ENCODE measurements at places on chromosomes 12 and 14.

DNA sequence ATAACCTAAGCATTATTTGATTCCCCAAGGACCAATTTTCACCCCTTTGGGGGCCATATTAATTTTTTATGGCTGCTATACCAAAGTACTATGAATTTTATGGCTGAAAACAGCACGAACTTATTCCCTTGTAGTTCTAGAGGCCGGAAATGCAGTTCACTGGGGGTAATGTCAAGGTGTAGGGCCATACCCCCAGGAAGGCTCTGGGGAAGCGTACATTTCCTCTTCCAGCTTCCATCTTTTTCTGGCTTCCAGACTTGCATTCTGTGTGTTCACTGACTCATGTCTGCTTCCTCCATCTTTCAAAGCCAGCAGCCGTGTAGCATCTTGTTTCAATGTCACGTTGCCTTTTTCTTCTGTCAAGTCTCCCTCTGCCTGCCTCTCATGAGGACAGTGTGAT lies 133.5 kb downstream of the BICD1 start:
- DNase-seq = no peak

- no peak for DNase-seq
Observed at GRCh38 chr12:124474709-124475108, 92.7 kb downstream of the NCOR2 start.

GRCh38 chr12:67661311-67662021 lies 12.9 kb downstream of the DYRK2 start:
- no peak for DNase-seq

DNA sequence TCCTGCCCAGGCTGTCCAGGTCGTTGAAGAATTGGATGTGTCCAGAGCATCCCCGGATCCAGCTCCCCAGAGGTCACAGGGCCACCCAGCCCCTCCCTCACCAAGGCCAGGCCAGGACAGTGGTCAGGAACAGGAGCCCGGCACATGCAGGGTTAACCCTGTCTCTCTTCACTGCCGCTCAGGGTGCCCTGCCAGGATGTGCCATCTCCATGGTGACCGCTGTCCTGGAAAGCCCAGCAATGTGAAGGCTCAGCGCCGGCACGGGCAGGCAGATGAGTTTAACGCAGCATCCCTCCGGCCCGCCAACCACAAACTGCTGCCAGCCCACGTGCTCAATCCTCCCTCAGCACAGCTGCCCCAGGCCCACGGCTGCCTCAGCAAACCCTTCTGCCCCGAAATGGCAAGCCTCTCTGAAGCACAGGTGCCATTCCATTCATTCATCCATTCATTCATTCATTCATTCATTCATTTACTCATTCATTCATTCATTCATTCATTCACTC lies 4.4 kb downstream of the TMEM179 start:
- no peak for DNase-seq

GRCh38 chr12:24854908-24855307 lies 94.0 kb downstream of the BCAT1 start:
- DNase-seq = no peak

GRCh38 chr12:3005736-3006135 lies 46.5 kb downstream of the TEAD4 start:
- no peak for DNase-seq

DNA sequence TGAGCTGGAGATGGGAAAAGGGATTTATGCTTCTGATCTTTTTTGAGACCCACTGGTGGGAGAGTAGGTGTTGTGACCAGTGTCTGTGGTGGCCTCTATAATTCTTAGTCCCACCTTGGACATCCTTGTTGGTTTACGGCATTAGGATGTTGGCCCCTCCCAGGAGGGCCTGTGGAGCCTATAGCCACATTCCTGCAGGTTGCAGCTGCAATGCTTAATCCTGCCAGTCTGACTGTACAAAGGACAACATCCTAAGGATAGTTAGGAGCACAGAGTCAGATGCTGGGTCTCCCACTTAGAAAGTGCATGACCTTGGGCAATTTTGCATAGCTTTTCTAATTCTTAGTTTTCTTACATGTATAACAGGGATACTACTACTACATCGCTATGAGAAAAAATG lies 150.9 kb upstream of the SLC38A2 start:
- DNase-seq = no peak

- no peak for DNase-seq
Observed at GRCh38 chr14:96790706-96791105, 6.5 kb upstream of the VRK1 start.

GRCh38 chr12:7483343-7483742 lies 20.2 kb downstream of the CD163 start:
- no peak for DNase-seq

DNA sequence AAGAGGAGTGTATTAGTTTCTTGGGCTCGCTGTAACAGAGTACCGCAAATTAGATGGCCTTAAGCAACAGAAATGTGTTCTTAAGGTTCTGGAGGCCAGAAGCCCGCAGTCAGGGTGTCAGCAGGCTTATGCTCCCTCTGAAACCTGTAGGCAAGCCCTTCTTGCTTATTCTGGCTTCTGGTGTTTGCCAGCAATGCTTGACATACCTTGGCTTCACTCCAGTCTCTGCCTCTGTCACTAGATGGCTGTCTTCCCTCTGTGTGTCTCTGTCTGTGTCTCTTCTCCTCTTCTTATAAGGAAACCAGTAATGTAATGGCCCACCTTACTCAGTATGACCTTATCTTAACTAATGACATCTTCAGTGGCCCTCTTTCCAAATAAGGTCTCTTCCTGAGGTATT lies 85.1 kb downstream of the DERA start:
- DNase-seq = no peak

GRCh38 chr12:90990611-90991010 lies 14.2 kb downstream of the EPYC start:
- no peak for DNase-seq

- no peak for DNase-seq
Observed at GRCh38 chr12:30828686-30829085, 73.9 kb upstream of the CAPRIN2 start.

- DNase-seq = no peak
Observed at GRCh38 chr14:78073028-78073427, 97.1 kb upstream of the NRXN3 start.

- no peak for DNase-seq
Observed at GRCh38 chr12:124004233-124004875, 31.3 kb downstream of the ZNF664 start.

GRCh38 chr14:63672417-63673180 lies 30.9 kb upstream of the WDR89 start:
- DNase-seq = no peak

- no peak for DNase-seq
Observed at GRCh38 chr14:69682621-69683263, 71.3 kb downstream of the SUSD6 start.

DNA sequence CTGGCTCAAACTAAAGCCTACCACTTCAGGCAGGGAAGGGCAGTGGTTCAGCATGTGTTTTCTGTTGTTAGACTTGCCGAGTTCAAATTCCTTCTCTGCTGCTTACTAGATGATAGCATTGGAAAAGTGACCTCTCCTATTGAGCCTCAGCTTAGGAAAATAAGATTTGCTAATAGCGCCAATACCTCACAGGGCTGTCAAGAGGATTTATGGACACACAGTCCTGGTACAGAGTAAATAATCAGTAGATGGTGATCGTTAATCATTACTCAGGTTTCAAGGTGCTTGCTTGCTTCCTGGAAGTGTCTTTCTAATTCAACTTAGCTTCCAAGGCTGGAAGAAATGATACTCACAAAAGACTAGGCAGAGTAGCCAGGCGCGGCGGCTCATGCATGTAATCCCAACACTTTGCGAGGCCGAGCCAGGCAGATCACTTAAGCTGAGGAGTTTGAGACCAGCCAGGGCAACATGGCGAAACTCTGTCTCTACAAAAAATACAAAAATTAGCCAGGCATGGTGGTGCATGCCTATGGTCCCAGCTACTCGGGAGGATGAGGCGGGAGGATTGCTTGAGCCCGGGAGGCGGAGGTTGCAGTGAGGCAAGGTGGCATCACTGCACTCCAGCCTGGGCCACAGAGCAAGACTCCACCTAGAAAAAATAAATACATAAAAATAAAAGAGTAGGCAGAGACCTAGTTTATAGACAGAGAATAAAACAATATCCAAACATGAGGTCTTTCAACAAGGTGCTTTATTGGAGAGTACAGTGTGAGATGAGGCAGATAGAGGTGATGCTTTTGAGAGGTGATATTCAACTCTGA lies 6.0 kb downstream of the PLA2G1B start:
- DNase-seq = no peak

DNA sequence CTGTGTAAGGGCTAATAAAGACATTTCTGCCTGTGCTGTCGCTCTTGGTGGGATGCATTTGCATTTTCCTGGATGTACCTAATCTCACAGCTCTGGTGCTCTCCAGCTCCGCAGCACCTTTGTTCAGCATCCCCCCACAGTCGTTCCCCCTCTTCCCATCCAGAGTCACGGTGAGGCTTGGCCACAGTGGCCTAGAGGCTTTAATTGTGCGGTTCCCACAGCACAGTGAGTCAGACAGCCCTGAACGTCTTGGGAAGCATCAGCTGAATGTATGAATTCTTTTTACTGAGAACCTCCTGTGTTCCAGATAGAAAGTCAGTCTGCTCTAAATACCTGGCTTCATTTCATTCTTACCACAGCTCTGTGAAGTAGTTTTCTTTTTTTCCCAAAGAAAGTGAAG lies 28.7 kb downstream of the MLXIP start:
- no peak for DNase-seq

GRCh38 chr14:104732931-104733681 lies 9.1 kb downstream of the ADSS1 start:
- no peak for DNase-seq

GRCh38 chr12:72207079-72207478 lies 65.1 kb upstream of the TRHDE start:
- no peak for DNase-seq

DNA sequence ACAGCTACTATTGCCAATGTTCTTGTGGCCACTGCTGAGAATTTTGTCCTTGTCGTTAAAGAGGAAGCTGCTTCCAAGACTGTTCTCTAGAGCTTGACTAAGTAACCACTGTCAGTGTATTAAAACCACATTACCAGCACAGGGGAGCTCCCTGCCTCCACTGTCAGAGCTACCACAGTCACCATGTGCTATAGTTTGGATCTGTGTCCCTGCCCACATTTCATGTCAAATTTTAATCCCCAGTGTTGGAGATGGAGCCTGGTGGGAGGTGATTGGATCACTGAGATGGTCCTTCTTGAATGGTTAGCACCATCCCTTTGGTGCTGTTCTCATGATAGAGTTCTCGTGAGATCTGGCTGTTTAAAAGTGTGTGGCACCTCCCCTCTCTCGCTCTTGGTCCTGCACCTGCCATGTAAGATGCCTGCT lies 23.2 kb upstream of the RAP1B start:
- no peak for DNase-seq

DNA sequence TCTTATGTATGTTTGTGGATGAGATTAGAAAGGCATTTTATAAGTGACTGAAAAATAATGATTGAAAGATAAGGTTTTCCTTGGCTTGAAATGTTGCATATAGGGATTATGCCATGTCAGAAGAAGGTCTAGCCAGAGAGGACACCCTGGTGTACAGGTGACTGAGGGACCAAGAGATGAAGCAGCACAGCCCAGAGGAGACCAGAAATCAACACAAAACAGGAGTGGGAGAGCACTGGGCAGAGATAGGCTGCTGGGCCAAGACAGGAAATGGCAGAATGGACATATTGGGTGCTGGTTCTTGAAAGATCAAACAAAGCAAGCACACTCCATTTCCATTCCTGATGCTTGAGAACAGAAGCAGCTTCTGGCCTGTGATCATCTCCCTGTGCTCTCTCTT lies 24.4 kb upstream of the FRMD6 start:
- DNase-seq = no peak

DNA sequence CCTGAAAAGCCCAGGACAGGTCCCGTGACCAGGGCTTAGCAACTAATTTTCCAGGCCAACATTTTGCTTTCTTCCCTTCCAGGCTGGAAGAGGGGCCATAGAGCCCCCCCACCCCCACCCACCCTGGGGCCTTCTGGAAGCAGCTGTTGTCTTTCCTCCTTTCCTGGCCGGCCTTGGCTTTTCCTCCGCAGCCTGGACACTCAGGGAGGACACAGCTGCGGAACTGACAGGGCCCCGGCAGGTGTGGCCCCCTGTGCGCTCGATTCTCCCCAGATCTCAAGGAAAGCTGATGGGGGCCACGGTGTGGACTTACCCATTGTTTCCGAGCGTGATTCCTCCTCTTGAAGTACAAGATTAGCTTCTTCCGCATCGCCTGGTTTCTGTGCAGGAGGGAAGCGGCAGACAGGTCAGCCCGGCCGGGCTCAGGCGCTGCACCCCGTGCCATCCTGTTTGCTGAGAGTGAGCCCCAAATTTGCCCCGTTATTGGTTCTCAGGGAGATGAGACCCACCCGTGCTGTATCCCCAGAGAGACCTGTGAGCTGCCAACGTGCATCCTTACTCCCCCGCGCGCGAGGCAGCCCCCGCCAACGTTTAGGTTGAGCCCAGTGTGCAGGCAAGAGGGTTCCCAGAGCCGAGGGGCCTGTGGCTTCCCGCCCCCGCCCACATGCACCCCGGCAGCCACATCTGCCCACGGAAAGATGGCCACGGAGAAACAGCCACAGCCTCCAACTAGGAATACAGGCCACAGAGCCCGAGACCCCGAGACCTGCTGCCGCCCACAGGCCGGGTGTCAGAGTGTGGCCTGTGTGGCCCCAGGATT lies 129.6 kb downstream of the NCOR2 start:
- DNase-seq = no peak

GRCh38 chr12:106301611-106302321 lies 767 bp upstream of the TCP11L2 start:
- DNase-seq = peak; percentile 32

Data from stimulated activated CD8-positive, alpha-beta memory T cell treated with anti-CD3 and anti-CD28 coated beads, Interleukin-15, amount 100 ng/mL, for 1 hour (primary cell).